T-helper 2 cell (primary cell): ENCODE measurements at places on chromosomes 13 and 19.

GRCh38 chr19:18669524-18669817, 14.0 kb upstream of the CRTC1 start:
- DNase-seq, result no peak

DNA sequence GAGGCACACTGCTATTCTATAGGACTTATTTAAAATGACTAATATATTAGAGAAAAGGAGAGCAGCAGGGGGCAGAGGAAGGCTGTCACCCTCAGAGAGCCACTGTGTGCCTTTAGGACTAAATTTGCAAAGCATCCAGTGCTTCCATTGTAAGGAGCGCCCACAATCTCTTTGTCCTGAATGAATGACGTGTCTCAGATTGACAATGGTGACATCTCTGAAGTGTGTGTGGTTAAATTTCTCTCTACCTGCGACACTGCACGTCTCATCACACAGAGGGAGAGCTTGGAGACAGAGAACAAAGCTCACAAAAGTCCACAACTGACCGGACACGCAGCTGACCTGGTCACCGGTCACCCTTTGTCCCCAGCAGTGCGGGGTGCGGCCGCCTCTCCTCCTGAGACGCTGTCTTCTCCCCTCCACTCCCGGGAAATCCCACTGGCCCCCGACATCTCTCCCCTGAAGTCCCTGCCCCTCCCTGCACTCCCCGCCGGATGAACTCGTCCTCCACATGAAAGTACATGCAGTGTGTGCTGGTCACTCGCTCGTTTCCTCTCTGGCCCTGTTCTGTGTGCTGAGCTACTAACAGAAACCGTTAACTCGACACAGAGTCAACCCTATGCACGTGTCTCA, 107.2 kb downstream of the RAB20 start:
- DNase-seq, result no peak

DNA sequence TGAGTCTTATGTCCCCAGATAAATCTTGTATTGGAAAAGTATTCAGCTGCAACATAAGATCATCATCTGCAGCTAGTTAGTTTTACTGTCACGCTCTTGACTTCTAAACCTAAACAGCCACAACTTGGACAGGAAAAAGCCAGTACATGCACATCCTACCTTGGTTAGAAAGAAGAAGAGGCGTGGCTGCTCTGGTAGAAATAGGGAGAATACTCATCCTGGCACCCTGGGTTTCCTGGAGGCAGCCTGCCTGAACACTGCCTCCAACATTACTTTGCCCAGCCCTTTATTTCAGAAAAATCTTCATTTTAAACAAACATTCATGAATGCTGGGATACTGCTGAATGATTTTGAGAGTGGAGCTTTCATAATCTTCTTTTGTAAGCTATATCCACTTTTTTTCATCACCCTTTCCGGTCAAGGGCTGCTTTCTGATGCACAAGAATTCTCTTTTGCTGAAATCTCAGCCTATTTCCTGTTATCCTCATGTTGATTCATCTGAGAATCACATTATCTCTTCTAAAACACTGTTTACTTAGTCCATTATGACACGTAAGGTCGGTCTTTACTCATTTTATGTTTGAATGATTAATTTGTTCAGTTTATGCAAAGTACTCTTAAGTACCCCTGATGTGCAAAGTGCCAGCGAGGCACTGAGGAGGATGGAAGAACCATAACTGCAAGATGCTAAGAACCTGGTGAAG, 55.2 kb downstream of the STARD13 start:
- no peak for DNase-seq

DNA sequence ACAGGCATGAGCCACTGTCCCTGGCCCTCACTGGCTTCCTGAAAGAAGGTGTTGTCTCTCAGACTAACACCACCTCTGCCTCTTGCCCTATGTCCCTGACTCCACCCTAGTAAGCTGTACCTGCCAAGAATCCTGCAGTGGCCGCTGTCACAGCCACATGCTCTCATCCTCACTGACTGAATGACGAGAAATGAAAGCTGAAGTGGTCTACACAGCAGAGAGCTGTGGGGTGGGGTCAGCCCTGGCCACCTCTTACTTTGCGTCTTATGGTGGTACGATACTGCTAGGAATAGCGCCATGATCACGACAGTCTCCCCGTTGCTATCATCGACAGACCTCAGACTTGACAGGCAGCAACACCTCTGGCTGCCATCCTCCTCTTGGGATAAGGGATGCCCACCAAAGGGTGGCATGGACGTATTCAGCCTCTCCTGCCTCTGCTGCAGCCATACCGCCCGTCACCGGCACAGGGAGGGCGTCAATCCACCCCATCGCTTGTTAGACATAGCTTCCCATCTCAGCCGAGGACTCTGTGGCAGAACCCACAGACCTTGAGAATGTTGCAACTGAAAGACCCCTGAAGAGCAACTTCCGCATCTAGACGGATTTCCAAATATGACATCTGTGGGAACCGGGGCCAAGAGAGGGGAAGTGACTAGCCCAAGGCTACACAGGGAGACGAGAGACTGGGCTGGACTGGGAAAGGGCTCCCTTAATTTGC, 809 bp downstream of the MYO1F start:
- peak; percentile 63 for DNase-seq

DNA sequence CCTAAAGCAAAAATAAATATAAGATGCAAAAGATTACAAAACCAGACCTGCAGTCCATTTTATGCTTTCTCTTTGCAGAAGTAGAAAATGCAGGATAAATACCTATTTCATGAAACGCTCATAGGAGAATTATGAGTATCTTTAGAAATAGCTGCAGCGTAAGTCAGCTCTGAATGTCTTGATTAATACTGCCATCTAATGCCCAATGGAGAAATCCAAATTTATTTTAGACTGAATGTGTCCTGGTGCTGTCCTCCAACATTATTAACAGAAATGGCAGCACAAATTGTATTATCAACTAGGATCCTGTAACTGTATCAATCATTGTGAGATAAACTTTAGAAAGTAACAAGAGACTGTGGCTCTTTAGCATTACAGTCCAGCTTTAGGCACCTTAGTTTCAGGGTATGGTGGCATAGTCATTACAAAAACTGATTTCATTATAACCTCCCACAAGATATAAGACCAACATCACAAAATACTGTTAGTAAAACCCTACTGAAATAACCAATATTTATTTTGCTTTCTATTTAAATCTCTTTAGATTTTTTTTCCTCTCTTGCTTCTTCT, 162.1 kb upstream of the MIR17HG start:
- no peak for DNase-seq

DNA sequence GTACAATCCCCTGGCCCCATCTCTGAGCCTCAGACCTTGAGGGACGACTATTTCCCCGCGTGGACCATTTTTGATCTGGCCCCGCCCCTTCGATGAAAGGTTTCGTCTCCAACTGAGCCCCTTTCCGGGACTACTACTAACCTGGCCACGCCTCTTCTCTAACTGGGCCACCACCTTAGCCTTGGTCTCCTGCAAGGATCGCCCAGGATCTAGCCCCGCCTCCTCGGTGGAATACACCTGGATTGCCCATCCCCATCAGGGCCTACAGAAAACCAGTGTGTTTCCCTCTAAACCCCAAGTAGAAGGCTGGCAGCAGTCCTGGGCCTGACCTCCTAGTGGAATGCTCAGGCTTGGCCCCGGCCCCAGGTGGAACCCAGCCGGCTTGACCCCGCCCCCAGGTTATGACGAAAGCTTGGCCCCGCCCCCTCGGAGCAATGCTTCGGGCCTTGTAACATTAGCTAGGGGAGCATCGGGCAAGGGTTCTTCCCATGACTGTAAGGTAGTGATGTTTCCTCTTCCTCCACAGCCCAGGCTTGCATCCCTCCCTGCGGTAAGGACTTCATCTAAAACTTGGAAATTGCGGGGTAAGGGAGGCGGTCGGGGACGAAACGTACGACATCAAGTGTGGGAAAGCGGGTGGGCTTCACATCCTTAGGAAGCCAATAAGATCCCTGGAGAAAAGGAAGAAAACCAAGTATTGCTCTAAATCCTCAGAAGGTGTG, 9.1 kb downstream of the SPACA6 start:
- DNase-seq, result peak; percentile 40

DNA sequence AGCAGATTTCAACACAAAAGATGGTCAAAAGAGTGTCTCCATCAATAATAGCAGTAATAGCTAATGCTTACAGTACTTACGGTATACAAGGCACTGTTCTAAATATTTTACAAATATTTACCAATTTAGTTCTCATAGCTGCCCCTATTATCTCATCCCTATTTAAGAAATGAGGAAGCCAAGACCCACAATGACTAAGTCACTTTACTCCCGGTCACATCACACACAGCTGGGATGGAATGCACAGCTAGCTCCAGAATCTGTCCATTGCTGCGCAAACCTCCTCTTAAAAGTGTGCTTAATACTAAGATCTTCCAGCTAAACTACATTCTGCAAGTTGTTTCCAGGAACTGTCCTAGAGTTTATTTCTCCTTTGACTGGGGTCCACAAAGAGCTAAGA, 63.4 kb downstream of the RAP2A start:
- DNase-seq, result no peak

DNA sequence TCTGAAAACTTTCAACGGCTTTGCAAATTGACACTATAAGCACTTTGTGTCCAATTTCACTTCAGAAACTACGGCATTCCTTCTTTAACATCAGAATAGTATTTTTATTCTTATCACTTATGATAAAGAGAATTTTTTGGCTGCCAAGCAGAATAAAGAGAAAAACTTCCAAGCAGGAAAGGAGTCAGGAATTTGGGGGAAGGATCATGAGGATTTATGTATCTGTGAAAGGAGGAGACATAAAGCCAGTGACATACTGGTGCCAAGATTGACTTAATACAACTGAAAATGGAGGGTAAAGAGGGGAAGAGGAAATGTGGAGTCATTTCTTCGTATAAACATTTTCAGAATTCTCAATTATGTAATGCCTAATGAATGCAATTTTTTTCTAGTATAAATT, 94.7 kb downstream of the RBM26 start:
- no peak for DNase-seq

DNA sequence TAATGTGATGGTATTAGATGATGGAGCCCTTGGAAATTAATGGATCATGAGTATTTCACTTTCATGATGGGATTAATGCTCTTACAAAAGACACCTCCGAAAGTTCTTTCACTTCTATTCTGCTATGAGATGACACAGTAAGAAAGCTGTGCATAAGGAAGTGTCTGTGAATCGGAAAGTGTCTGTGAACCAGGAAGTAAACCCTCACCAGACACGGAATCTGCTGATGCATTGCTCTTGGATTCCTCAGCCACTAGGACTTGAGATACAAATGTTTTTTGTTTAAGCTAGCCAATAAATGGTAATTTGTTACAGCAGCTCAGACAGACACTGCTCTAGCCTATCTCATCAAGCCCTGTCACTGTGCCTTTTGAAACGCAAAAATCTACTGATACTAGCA, 440.4 kb upstream of the PRR20A start:
- no peak for DNase-seq

DNA sequence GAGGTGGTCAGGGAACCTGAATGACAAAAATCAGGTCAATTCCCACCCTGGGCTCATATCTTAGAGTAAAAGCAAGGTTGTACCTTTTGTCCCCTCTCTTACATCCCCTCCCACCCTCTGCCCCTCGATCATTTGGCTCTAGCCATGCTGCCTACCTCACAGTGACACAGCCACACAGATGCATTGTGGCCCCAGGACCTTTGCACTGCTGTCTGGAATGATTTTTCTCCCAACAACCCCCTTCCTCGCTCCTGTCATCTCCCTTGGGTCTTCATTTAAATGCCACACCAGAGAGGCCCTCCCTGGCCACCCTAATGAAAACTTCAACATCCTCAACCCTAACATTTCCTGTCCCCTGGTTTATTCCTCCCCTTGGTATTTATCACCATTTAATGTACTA, 4.3 kb downstream of the MYH14 start:
- DNase-seq, result no peak

DNA sequence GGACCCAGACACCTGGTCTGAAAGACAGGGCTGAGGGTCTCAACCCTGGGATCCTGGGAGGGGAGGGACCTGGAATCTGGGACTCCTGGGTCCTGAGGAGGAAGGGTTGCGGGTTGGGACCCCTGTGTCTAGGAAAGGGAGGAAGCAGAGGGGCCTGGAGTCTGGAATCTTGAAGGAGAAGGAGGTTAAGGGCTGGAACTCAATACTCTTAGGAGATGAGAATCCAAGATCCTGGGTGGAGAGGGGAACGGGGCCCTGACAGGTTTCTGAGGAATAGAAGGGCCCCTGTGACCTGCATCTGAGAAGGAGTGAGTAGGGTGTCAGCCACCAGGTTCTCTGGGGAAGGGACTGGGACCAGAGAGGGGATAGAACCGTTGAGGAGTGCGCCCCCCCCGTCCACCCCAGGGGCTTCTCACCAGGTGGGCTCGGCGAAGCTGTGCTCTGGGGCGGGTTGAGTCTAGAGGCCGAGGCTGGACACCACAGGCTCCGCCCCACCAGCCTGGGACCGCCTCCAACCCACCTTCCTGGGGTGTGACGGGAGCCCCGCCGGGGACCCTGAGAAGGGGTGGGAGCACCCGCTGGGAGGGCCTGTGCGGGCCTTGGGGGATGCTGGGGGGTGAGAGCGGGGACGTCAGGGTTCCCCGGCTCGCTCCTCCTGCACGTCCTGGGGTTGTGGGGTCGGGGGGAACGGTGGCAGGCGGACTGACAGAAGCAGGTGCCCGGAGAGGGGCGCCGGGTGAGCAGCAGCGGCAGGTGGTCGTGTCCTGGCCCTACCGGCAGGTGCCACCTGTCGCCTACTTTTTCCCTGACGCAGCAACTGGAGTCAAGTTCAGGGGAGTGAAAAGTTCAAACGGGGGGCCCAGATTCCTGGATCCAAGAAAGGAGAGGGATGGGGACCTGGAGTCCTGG, at the start of gene MAMSTR:
Gene MAMSTR, minus strand, starts transcription at position 463 of the 909 bp plus-strand sequence. CDS start 694 bp downstream, outside the sequence.
- no peak for DNase-seq

- DNase-seq, result no peak
Measured at GRCh38 chr19:5148794-5149190, 179.9 kb downstream of the KDM4B start.

DNA sequence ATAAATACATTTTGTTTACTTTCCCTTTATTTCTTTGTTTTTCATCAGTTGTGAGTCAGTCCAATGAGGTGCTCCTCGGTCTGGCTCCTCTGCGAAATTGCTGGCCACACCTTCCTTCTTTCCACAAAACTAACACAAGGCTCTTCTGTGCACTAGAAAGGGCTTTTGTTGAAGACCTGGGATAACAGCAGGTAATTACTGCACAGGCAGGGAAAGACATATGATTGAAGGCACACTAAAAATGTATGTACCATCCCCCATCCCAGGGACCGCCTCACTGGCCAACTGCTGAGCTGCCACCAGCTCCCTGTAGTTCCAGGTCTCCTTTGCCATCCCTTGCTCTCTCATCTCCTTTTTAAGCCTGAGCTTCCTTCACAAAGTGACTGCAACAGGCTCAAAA, 180.5 kb downstream of the EFNB2 start:
- no peak for DNase-seq

GRCh38 chr13:111066544-111066943, 48.6 kb upstream of the ARHGEF7 start:
- DNase-seq, result no peak

DNA sequence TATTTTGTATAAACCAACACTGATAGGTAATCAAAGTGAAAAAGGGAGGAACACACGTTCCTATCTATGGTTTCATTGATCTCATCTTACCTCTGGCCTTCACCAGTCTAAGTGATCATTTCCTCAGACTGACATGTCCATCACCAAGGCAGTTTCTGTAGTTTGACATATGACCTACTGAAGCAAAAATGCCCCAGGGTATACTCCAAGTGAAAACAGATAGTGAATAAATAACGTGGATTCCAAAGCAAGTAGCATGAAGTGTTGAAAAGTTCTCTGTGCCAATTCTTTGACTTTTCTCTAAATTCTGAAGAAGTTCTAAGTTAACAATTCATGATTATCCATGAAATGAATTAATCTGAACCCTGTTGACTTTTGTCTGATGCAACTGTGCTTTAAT, 334.2 kb upstream of the SGCG start:
- DNase-seq, result no peak
